ENCODE measurements at places on chromosomes 7 and 10.

DNA sequence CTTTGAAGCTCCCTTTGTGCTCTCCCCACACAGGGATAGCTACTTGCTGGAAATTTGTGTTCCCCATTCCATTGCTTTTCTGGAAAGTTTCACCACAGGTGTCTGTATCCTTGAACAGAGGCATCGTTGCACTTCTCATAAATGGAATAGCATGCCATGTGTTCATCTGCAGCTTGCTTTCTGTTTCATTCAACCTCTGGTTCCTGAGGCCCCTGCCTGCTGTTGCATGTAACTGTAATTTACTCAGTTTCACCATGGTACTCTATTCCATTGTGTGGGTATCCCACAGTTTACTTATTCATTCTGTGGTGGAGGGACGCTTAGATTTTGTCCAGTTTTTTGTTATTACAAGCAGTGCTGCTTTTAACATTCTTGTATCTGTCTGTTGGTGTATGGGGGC lies 32.0 kb downstream of the EEPD1 start:
- no peak for DNase-seq

GRCh38 chr10:78247266-78247665 lies 213.6 kb downstream of the RPS24 start:
- no peak for DNase-seq

- no peak for DNase-seq
Measured at GRCh38 chr7:130268463-130269317, 2.0 kb downstream of the CPA2 start.

DNA sequence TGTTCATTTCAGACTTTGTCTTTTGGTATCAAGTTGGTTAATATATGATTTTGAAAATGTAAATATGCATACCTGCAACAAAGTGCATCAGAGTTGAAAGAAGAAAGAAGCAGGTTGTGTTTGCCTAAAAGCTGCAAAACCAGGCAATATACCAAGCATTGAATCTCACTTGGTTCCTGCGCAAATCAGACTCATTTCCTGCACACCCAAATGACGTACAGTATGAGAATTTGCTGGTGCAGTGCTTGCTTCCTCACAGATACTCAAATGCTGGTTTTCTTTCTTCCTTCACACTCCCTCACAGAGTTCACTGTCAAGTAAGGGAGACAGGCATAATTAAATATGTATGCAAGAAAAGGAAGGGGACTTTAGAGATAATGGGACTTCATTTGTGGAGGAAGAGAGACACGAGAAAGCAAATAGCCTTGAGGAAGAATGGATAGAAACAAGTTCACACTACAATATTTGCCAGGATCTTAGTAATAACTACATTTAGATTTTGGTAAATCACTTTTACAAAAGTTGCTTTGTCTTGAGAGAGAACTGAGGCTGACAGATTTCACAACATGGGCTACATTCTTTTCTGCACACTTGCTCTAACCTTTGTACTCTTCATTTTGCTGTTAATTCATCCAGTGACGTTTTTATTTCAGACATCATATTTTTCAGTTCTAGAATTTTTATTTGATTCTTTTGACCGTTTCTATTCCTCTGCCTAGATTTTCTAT lies 56.9 kb upstream of the AOAH start:
- DNase-seq: no peak

- no peak for DNase-seq
Measured at GRCh38 chr7:107234436-107234835, 65.6 kb downstream of the HBP1 start.

GRCh38 chr10:5625992-5626777 lies 40.2 kb downstream of the ASB13 start:
- no peak for DNase-seq

DNA sequence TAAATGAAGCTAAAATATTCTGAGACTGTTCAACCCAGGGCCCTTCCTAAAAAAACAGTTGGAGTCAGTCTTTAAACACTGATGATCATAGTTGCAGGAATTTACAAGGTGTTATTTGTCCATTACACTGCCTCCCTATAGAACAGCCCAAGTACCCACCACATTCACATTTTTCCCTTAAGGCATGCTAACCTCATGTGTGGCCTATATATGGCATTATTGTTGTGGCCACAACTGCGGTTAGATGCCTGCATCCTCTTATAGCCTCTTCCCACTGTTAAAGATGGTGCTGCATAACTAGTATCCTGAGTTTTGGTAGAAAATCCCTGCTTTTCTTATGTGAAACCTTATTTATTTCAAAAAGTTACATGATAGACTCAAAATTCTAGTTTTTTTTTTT lies 287.9 kb upstream of the SEMA3A start:
- no peak for DNase-seq

GRCh38 chr7:87505122-87505521 lies 29.6 kb upstream of the ABCB4 start:
- DNase-seq: no peak

DNA sequence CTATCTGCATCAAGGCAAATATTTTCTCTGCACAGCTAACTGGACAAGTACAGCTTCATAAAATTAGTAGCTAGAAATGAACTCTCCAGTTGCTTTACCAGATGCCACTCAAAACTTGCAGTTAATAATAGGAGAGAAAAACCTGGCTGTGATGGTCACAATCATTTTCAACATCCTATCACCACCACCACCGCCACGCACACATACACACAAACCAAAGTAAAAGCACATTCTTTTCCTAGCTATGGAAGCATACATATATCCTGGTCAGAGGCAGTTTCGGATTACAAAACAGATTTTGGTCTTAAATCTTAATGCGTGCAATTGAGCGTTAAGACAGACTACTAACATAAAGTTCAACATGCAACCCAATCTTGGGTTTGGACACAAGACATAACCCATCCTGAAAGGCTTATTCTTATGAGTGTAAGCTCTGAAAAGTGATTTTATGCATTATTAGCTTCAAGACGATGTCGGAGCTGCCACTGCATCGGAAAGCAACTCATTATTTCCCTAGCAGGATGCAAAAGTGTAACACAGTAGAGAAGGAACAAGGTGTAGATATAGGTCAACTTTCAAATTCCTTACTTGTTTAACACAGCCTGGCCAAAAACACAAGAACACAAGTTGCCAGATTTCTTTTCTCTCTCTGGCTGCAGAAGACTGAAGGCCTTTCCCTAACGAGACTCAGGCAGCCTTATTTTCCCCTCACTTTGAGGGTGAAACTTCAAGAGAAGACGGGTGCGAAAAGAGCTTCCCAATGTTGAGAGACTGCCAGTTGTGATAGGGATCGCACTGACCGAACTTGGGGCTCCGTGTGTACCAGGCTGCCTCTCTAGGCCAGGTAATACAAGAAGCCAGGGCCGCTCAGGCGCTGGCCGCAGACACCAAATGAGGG lies 1.2 kb downstream of the CACUL1 start:
- DNase-seq: no peak
